ENCODE measurements at places on chromosomes 6 and 20.

- DNase-seq, result peak; percentile 75
Observed at GRCh38 chr6:160730911-160731310, 28.9 kb downstream of the PLG start.

DNA sequence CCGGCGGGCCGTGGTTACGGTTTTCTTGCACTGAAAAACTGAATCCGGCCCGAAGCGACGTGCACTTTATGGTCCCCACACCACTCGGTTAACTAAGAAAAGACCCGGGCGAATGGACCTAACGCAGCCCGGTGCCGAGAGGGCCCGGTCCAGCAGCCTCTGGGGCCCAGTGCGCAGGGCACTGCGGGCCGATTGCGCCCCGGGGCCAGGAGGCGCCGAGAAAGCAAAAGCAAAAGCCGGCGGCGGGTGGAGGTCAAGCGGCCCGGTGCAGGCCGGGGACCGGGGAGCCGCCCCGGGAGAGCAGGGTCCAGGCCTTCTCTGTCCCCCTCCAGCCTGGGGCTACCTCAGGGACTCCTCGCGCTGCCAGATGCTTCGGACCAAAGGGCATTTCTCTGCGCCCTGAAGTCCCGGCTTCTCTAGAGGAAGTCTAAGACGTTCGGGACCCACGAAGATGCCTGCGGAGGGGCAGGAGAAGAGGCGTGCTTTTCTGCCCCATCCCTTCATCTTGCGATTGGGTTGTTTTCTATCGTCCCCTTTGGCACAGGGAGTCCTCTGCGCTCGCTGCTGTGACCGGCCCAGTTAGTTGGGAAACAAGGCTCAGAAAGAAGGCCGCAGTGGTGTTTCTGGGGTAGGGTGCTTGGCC is 4.4 kb downstream of the FOXF2 start:
- DNase-seq, result no peak

GRCh38 chr6:162684961-162685360 is 42.6 kb downstream of the PRKN start:
- DNase-seq, result no peak

- DNase-seq, result no peak
Observed at GRCh38 chr6:57262488-57262887, 40.4 kb upstream of the RAB23 start.

- DNase-seq, result no peak
Observed at GRCh38 chr20:53221731-53222130, 249.6 kb downstream of the TSHZ2 start.

- DNase-seq, result no peak
Observed at GRCh38 chr6:132764370-132764769, 6.7 kb upstream of the VNN2 start.

All from islet precursor cell (in vitro differentiated cells).